ENCODE measurements at places on chromosomes 12 and 14.

DNA sequence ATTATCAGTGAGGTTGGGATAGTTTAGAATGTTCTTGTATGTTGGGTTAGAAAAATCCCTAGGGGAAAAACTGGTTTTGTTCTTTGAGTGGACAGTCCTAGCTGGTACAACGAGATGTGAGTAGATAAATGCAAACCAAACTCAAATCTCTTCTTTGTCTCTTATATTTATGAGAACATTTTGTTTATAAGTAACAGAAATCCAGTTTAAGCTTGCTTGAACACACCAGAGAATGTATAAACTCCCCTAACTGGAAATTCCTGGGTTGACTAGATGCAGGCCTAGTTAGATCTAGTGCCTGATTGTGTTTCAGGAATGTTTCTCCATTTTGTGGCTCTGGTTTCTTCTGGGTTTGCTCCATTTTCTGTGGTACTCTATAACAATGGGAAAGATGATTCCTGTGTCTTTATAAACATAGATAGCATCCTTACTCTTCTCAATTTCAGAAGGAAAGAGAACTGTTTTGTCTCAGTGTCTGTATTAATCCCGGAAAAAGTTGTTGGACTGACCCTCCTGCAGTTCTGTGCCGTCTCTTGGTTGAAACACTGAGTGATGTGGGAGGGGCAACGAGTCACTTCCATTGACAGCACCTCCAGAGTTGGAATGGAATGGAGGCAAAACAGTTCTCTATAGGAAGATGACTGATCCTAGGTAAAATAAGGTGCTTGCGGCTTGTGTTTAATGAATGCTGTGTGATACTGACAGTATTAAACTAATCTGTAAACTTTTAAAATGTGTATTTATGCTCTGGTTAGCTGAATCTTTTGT lies 244.8 kb downstream of the TMTC2 start:
- DNase-seq, result no peak

DNA sequence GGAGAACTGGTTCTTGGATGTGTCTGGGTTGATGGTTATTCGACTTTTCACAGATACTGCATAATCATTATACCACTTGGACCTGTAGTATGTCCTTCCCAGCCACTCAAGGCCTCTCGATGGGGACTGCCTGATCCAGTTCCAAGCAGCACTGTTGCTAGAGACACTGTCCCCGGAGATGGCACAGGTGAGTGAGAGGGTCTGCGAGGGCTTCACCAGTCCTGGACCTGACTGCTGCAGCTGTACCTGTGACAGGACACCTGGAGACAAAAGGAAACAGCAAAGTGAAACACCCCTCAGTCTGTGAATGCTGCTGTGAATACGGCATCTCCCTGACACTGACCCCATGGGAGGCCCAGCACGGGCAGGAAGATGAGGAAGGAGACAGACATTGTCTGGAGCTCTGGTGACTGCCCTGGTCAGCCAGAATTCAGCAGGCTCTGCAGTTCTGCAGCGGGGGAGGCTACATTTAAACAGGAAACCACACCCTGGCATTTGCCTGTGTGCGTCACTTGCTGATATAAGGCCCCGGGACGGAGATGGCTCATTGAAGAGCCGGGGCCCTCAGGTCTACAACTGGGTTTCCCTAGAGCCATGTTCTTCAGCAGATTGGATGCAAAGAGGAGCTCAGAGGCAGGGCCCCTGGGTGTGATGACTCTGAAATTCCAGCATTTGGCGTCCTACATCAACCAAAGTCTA lies 413.6 kb downstream of the TMEM121 start:
- peak; percentile 20 for DNase-seq

- DNase-seq, result no peak
Measured at GRCh38 chr14:101064121-101064661, 160.7 kb upstream of the RTL1 start.

- DNase-seq, result no peak
Measured at GRCh38 chr14:20428010-20428365, 8.0 kb downstream of the KLHL33 start.

GRCh38 chr14:103685276-103686211 lies 29.7 kb downstream of the XRCC3 start:
- no peak for DNase-seq

DNA sequence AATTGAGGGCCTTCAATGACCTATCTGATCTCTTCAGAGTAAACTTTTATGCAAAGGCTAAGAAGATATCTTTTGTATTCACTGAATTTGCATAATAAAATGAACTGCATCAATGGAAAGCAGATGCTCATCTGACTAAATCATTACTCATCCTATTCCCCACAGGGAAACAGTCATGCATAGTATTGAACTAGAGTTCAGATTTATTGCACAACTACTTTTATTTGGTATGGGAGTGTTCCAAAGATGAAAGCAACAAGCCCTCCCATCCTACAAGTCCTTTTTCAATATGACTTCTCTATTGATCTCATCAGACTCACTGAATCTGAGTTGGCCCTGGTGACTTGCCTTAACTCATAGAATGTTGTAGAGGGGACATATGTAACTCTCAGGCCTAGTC lies 159.8 kb downstream of the KITLG start:
- DNase-seq, result no peak

- DNase-seq, result no peak
Measured at GRCh38 chr12:53005215-53005985, 856 bp upstream of the EIF4B start.

DNA sequence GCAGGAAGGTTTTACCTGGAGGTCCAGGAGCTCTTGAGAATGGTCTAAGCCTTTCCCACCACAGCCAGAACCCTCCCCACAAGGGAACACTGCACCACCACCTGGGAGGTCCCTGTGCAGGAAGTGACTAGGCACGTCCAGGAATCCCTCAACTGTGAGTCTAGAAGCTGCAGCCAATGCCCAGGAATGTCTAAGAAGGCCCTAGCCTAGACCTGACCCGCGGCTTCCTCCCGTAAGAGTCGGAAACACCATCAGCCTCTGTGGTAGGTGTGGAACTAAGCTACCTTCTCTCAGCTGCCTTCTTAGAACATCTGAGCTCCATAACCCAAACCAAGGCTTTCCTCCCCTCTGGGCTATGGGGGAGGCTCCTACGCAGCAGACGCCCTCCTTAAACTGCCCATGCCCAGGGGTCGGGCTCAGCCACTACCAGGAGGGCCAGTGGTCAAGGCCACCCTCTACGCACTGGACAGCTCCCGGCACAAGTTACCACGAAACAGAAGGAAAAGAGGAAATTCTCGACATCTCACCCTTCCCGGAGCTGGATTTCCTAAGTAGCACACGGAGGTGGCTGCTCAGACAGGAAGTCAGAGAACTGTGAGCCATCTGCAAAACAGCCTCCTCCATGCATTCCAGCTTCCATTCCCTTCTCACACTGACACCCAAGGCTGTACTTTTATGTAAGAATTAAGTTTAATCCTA lies 25.5 kb downstream of the ZFYVE21 start:
- peak; percentile 46 for DNase-seq

DNA sequence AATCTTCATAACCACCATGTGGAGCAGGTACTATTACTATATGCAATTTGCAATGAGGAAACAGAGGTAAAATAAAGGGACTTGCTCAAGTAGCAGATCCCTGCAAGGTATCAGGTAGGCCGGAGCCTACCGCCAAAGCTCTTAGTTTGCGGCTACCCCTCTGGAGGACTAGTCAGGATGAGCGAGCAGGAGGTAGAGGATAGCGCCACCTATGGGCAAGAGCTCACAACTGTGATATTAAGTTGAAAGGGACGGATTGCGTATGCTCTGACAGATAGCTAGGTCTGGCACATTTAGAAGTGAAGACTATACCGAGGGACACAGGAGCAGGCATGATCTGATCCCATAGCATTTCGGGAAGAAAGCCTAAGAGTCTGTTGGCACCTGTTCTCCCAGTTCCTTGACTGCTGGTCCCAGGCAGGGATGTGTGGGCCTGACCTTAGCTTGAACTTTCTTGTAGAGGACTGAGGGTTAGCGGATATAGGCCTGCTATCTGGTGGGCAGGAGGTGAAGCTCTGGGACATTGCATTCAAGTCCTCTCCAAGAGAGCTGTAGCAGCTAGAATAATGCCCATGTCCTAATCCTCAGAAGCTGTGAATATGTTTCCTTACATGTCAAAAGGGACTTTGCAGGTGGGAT lies 48.0 kb downstream of the SLC17A8 start:
- peak; percentile 33 for DNase-seq

DNA sequence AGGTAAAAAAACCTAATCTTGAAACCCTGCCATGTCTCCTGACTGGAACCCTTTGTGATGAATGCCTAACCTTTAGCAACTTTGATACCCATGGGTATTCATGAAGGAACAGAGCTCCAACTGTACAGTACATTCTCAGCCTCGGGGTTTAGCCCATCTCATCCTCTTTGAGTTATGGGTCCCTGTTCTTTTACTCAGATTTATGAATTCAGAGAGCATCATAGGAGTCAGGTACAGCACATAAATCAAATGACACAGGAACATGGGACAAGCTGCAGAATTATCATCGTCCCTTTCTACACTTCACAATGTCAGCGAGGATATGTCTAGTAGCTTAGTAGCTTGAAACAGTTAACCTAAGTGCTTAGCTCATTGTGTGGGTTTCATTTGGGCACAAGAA lies 527.4 kb downstream of the NOVA1 start:
- DNase-seq, result no peak

GRCh38 chr14:74941676-74942097 lies 13.7 kb downstream of the PGF start:
- peak; percentile 92 for DNase-seq

DNA sequence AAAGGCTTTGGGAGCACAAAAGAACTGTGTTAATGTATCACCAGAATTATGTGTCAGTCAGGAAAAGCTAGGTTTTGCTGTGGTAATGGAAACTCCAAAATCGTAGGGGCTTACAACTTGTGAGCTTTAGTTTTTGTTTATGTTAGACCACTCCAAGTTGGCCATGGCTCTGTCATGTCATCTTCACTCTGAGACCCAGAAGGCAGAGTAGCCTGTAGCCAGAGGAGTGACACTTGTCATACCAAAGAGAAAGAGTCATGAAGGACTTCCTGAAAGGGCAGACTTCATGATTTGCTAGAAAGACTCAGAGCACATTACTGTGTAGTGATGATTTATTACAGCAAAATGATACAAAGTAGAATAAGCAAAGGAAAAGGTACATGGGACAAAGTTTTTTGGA lies 133.6 kb upstream of the SSTR1 start:
- no peak for DNase-seq

DNA sequence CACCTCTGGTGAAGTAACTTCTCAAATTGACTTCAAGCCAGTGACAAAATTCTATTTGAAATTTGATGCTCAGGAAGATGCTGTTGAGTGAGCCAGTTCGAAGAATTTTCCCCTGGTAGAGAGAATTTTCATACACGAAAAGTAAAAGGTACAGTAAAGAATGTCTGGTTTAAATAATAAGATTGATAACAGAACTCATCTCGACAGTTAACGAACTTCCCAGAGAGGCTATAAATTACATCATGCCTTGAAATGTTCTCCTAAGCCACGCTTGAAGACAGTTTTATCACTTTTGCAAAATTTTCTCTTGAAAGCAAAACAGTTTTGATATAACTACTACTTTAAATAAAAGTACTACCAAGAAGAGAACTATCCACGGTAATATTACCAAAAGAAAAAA lies 14.4 kb upstream of the OR11G2 start:
- DNase-seq, result no peak

DNA sequence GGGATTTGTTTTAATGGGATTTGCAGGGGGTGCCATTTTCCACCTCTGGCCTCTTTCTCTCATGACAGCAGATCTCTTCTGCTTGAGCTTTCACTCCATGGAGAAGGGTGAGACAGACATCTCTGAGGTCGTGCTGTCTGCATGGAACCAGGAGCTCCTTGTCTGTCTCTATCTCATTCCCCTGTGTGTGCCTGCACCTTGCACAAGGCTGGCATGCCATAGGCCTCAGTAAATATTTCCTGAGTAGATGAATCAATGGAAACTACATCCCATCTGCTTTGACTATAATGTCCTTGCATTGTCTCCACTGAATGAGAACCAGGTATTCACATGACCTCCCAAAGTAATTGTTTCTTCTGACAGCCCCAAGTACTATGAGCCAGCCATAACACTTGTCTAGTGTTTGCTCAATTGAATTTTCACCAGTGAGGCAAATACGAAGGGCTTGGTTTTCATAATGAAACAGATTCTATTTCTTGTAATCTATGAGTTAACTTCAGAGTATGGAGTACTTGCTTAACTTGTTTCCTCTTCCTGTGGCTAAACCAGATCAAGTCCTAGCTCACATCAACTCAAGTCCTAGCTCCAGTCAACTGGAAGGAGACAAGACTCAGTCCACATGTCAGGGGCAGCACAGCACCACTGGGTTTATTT lies 32.3 kb downstream of the KCNK13 start:
- peak; percentile 59 for DNase-seq

DNA sequence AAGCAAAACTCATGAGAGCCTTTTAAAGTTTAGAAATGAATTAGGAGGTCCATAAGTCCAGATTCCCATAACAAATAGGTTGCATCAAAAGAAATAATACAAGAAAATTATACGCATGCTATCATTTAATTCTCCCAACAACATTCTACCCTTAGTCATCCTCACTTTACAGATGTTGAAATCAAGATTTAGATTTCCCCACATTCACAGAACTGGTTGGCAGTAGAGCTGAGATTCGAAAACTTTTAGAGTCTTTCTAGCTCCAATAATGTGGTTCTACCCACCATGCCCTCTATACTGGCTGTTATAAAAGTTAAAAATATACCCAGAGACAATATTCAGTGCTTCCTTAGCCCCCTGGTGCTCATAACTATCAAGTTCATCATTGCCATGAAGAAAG lies 56.6 kb upstream of the METAP2 start:
- DNase-seq, result no peak

DNA sequence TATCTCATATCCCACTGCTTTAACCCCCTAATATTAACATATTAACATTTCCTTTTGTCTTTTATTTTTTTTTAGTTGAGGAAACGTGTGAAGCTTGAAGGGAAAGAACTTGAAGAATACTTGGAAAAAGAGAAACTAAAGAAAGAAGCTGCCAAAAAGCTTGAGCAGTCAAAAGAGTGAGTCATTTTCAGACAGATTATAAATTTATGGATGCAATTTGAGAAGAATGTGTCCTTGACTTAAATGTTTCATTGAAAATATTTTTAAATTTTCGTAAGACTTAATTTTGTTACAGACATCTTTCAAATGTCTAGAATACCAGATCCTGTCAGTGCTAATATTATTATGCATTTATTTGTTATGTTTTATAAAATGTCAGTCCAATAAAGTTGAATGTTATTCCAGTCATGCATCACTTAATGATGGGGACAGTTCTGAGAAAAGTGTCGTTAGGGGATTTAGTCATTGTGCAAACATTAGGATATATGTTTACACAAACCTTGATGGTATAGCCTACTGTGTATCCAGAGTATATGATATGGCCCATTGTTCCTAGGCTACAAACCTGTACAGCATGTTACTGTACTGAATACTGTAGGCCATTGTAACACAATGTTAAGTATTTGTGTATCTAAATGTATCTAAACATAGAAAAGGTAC lies 32.6 kb downstream of the CPSF2 start:
- no peak for DNase-seq

DNA sequence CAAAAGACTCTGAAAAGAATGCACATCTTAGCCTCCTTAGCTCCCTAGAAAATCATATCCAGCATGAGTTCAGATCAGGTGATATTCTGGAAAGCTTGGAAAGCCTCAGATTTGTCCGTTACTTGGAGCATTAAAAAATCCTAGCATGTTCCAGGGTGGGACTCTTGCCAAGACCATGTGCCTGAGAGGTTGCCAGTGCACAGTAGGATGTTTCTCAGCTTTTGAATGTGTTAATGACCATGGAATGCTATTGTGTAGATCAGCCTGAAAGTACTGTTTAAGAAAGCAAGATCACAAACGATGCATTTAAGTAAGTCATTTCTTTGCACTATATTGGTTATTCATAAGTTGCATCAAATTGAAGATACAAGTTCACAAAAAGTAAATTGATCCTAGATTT lies 230.5 kb downstream of the ETNK1 start:
- DNase-seq, result no peak

- peak; percentile 41 for DNase-seq
Measured at GRCh38 chr12:79997096-79997791, 62.3 kb upstream of the PPP1R12A start.

Measured in suppressor macrophage (primary cell).